Sigmoid colon (tissue), 7 donors: ENCODE measurements at places on chromosomes 6 and 20. TPM values are rescaled to one million over a fixed set of nuclear protein-coding genes. Genes with fewer than 3 reads are reported as not detected.

GRCh38 chr6:37919417-37920157 is 100.1 kb downstream of the ZFAND3 start:
- no peaks in the 10 kb centered on the region for H3K4me1 ChIP-seq
- no peak overlapping the region for H3K27ac ChIP-seq
- H3K36me3 ChIP-seq = no peaks in the 10 kb centered on the region
- DNase-seq = no peak
- H3K4me3 ChIP-seq = no peak overlapping the region

GRCh38 chr6:137415127-137415833 is 78.9 kb downstream of the OLIG3 start:
- peak overlapping the region; percentile 69 for H3K27ac ChIP-seq
- H3K36me3 ChIP-seq = no peaks in the 10 kb centered on the region
- peak; percentile 71 for DNase-seq

GRCh38 chr6:131980791-131981623 is 29.8 kb upstream of the CCN2 start:
- H3K27ac ChIP-seq = peak overlapping the region; percentile 3
- DNase-seq = no peak
- no peaks in the 10 kb centered on the region for H3K36me3 ChIP-seq
- H3K4me3 ChIP-seq = no peak overlapping the region
- H3K4me1 ChIP-seq = peaks cover 32% of the 10 kb centered on the region
- no peaks in the 10 kb centered on the region for H3K27me3 ChIP-seq

- no peak overlapping the region for H3K4me3 ChIP-seq
- H3K27ac ChIP-seq = no peak overlapping the region
- no peaks in the 10 kb centered on the region for H3K4me1 ChIP-seq
- DNase-seq = no peak
- H3K27me3 ChIP-seq = no peaks in the 10 kb centered on the region
Observed at GRCh38 chr20:9919271-9920014, 80.6 kb upstream of the PAK5 start.

GRCh38 chr6:68638230-68638900 is 3.3 kb downstream of the ADGRB3 start:
- peak; percentile 66 for DNase-seq
- H3K27ac ChIP-seq = no peak overlapping the region
- no peaks in the 10 kb centered on the region for H3K27me3 ChIP-seq
- H3K4me1 ChIP-seq = peaks cover 19% of the 10 kb centered on the region
- no peak overlapping the region for H3K4me3 ChIP-seq
- H3K36me3 ChIP-seq = no peaks in the 10 kb centered on the region

- no peak overlapping the region for H3K27ac ChIP-seq
- H3K27me3 ChIP-seq = no peaks in the 10 kb centered on the region
- H3K4me3 ChIP-seq = no peak overlapping the region
- DNase-seq = no peak
Observed at GRCh38 chr20:4709261-4710105, 12.2 kb upstream of the PRND start.

DNA sequence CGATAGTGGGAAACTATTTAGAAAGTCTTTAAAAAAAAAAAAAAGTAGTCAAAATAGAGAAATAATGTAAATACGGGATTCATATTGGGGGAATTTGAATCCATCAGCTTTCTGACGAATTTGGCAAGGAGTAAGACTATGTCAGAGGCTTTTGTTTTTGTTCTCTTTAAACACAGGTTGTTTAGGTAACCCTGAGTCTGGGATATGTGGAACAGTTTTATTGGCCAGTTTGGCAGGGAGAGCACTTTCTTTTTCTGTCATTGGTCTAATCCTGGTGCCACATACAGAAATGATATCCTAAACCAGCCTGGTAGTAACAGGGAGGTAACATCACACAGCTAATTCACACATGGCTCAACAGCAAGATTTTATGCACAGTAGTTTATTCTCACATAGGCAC is 27.7 kb downstream of the HAO1 start:
- H3K27me3 ChIP-seq = no peaks in the 10 kb centered on the region
- H3K4me3 ChIP-seq = no peak overlapping the region
- no peaks in the 10 kb centered on the region for H3K36me3 ChIP-seq
- no peak for DNase-seq
- no peak overlapping the region for H3K27ac ChIP-seq
- no peaks in the 10 kb centered on the region for H3K4me1 ChIP-seq

DNA sequence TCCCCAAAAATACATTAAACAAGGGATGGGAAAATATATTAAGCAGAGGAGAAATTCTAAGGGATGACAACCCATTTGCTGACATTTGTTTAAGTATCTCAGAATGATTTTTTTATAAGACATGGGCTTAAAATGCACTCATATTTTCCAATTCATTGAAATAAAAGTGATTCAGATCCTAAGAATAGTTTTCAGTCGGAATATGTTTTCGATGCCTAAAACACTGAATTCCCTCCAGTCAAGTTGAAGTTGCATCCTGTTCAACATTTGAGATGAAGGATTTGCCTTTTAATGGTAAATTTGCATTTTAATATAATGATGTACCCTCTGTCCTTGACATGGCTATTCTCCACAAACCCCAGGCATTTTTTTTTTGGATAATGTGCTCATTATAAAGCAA is 79.3 kb downstream of the PTCHD4 start:
- H3K4me3 ChIP-seq = no peak overlapping the region
- DNase-seq = no peak
- H3K4me1 ChIP-seq = no peaks in the 10 kb centered on the region
- H3K27me3 ChIP-seq = no peaks in the 10 kb centered on the region
- H3K27ac ChIP-seq = no peak overlapping the region
- H3K36me3 ChIP-seq = no peaks in the 10 kb centered on the region

DNA sequence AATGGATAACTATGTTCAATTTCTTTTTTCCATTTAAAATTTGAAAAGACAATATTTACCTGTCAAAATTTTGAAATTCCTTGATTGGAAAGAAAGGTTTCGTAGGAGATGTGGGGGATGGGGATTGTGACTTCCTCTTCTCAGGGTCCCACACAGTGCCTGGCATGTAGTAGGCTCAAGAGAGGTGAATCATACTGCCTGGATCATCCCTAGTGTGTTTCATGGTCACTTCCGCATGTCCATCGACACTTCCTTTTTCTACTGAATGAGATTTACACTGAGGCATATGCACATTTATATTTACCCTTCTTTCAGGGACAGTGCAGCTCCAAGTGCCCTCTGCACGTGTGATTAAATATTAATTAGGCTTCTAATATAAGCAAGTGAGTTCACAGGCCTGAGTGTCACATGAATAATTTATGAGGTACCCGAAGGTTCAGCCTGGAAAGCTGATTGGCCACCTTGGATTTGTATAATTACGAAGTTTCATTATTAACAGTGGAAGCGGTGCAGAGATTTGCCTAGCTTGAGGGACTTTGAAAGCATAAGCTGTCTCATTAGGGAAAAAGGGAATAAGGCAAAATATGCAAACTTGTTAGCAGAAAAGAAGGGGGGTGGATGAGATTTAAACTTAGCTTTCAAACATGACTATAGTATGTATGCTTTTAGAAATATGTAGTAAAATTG is 177.5 kb upstream of the MMS22L start:
- no peak overlapping the region for H3K4me3 ChIP-seq
- H3K27me3 ChIP-seq = no peaks in the 10 kb centered on the region
- H3K27ac ChIP-seq = no peak overlapping the region
- H3K36me3 ChIP-seq = no peaks in the 10 kb centered on the region
- no peaks in the 10 kb centered on the region for H3K4me1 ChIP-seq
- no peak for DNase-seq

DNA sequence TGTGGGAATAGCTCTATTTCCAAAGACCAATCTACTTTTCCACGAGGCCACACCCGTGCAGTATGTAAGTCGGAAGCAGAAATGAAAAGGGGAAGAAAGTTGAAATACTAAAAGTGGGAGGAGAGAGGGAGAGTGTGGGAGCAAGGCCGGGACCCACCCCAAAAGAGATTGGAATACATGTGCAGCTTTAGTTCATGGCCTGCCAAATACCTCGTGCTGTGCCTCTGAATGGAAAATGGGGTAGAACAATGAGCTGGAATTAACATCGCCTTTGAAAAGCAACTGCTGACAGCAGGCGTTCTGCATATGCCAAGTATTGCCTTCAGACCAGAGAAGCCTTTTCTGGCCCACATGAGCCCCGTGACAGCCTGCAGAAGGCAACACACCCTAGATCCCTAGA is 155.6 kb downstream of the CD83 start:
- H3K4me3 ChIP-seq = no peak overlapping the region
- H3K27ac ChIP-seq = no peak overlapping the region
- H3K4me1 ChIP-seq = peaks cover 20% of the 10 kb centered on the region
- DNase-seq = no peak

DNA sequence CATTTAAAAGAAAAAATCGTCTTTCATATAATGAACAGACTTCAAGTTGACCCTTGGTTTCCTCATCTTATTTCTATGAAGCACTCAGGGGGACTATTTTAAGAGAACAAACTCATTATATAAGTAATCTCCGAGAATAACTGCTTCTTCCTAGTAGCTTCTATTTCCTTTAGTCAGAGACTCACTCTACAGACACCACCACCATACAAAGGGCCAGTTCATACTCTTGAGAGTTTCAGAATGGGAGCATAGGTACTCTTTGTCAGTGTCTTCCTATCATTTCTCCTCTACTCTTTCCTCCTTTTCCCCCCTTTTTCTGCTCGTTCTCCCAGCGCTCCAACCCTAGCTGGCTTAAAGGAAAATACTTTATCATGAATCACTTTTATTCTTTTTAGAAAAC is 104.9 kb downstream of the CDKAL1 start:
- no peak for DNase-seq
- no peaks in the 10 kb centered on the region for H3K4me1 ChIP-seq
- H3K4me3 ChIP-seq = no peak overlapping the region
- H3K36me3 ChIP-seq = no peaks in the 10 kb centered on the region
- H3K27me3 ChIP-seq = no peaks in the 10 kb centered on the region

DNA sequence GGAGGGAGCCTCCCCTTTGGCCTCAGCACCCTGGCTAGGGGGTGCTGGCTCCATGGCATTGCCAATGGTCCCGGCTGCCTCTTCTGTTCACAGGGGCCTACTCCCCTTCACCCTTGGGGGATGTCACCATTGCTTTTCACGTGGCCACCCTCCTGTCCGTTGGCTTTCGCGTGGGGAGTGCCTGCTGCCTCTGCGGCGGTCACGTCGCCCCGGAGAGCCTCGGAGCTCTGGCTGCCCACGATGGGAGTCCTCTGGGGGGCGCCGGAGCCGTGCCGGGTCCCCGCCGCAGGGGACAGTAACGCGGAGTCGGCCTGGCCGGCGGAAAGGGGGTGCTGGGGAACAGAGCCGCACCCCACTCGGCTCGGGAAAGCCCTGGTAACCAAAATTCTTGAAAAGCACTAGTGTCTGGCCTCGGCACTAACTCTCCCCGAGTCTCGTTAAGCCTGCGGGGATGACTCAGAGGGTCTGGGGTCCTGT is 661 bp upstream of the HEBP2 start:
- no peaks in the 10 kb centered on the region for H3K27me3 ChIP-seq
- peak overlapping the region; percentile 92 for H3K27ac ChIP-seq
- H3K4me3 ChIP-seq = peak overlapping the region; percentile 66
- H3K36me3 ChIP-seq = peaks cover 28% of the 10 kb centered on the region

DNA sequence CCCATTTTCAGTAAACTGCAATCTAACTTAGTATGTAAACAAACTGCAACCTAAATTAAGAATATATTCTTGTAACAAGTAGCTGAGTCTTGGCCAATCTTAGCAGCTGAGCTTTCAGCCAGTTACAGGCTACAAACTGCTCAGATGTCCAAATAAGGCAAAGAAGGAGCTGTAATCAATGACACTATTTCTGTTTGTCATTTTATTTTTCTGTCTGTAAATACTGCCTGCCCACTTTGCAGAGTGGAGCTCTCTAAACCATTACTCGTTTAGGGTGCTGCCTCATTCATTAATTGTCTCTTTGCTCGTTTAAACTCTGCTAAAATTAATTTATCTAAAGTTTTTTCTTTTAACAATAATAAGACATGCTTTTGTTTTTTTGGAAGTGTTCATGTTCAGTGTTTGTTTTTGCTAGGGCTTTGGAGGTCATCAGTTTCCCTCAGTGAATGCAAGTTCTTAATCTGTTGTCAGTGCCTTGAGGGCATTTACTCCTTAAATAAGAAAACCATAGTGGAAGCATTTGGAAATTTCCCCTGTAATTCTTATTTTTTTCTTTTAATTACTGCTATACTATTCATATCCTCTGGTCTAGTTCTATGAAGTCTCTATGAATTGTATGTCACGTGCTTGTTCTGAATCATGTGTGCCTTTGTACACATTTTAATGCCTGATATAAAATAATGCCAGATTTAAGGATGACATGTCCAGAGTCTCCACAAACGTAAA is 3.6 kb upstream of the PRL start:
- no peaks in the 10 kb centered on the region for H3K36me3 ChIP-seq
- H3K27ac ChIP-seq = no peak overlapping the region
- no peaks in the 10 kb centered on the region for H3K27me3 ChIP-seq
- H3K4me1 ChIP-seq = no peaks in the 10 kb centered on the region
- H3K4me3 ChIP-seq = no peak overlapping the region

GRCh38 chr20:52993076-52993475 is 20.9 kb downstream of the TSHZ2 start:
- no peaks in the 10 kb centered on the region for H3K36me3 ChIP-seq
- H3K27me3 ChIP-seq = no peaks in the 10 kb centered on the region
- DNase-seq = no peak
- H3K27ac ChIP-seq = no peak overlapping the region

Gene FOXA2
- 5.8 TPM for polyA plus RNA-seq

Gene CENPQ
- polyA plus RNA-seq = 4.8 TPM
